ENCODE measurements at places on chromosomes 2 and 18.

DNA sequence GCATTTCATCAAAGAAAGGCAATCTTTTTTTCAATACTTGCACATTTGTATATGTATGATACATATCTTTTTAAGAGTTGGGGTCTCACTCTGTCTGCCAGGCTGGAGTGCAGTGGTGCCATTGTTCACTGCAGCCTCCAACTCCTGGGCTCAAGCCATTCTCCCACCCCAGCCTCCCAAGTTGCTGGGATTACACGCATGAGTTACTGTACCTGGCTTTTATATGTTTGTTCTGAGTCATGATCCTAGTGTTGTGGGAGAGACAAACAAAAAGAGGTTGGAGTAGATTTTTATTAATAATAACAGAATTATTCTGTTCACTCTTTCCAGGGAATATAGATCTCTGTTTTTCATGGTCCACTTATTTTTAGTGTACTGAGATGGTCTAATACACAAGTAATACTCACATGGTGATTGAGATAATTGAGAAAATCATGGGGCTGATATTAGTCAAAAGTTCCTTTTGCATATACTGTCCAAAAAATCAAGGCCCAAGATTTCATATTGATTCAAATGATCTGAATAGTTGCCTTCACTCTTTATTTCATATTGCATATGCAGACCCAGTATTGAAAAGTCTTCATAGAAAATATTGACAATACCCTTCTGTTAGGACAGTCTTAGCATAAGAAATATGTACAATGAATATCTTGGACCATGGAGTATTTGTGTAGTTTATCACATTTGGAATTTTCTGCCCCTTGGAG lies 138.3 kb downstream of the FMNL2 start:
- DNase-seq = no peak

DNA sequence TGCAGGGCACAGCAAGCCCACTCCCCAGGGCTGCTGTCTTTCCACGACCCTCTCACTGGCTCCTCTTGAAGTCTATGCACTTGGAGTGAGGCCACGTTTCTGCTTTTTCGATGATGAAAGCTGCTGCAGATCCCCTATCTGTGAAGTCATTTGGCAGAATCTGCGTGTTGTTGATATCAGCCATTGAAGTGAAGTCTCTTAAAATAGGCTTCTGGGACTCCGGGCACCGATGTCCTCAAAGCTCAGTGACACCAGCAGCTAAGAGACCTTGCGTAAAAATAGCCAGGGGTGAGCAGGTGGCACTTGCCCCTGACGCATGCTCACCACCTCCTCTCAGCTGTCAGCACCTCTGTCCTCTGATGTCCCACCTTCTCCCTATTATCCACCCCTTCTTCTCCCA lies 89.4 kb upstream of the FHL2 start:
- DNase-seq = no peak

DNA sequence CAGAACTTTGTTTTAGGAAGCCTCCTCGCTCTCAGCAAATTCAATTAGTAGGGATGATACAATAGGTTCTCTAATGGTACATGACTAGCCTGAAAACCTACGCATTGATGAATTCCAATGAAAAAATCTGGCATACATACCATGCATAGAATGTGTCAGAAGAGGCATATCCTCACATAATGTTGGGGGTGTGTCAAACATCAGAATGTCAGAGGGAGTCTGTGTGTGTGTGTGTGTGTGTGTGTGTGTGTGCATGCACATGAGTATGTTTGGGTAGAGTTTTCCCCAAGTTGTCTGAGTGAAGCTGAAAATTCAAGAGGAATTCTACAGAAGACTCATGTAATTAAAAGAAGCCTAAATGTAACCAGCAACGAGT lies 78.5 kb downstream of the FIGN start:
- DNase-seq = no peak

DNA sequence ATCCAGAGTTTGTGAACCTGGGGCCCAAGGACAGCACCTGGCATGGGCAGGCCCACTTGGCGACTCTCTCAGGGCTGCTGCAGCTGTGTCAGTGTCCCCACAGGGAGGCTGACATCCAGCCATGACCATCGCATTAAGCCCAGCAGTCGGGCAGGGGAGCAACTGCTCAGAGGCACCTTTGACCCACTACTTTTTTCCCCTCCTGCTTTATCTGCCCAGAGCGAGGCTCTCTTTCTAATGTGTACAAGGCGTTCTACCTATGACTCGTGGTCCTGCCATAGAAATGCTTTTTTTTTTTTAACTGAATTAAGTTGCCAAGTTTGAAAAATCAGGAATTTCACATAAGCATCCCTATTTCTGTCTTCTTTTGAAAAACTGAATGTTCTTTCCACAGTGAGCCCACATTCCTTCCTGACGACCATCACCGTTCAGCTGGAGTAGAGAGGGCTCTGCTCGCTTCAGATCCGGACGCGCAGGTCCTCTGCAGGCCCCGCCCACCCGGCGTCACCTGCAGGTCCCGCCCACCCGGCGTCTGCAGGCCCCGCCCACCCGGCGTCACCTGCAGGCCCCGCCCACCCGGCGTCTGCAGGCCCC lies 403 bp upstream of the CLUL1 start:
- DNase-seq = peak; percentile 83

DNA sequence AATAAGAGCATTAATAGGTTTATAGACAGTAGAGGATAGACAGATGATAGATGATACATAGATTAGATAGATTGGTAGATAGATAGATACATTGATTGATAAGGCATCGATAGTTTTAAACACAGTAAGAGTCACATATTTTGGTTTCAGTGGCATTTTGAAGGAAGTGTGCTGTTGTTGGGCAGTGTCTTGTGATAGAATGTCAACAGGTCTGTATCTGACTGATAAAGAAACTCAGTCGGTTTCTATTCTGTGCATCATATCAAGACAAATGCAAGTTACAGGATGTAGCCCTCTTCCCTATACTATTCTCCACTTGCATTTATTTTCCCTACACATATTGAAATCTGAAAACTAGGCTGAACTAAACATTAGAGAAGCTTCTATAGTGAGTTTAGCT lies 1229.0 kb upstream of the ZEB2 start:
- DNase-seq = no peak

GRCh38 chr2:9799011-9799596 lies 44.2 kb upstream of the TAF1B start:
- no peak for DNase-seq

GRCh38 chr2:230913406-230914143 lies 11.5 kb downstream of the GPR55 start:
- peak; percentile 69 for DNase-seq

DNA sequence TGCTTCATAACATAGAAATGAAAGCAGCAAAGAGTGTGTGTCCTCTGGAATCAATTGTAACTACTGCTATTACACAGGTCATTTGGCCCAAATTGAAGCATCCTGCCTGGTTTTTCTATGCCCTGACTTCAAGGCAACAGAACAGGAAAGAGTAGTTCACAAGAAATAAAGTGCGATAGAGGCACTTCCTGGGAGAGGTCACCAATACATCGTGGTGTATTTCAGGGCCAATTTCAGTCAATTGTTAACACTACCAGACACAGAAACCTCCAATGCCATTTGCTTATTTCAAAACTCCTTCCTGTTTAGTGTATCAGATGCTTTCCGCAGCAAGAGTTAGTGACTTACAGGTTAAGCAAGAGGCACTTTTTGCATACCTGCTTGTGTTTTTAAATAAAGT lies 292.1 kb downstream of the ETAA1 start:
- no peak for DNase-seq

DNA sequence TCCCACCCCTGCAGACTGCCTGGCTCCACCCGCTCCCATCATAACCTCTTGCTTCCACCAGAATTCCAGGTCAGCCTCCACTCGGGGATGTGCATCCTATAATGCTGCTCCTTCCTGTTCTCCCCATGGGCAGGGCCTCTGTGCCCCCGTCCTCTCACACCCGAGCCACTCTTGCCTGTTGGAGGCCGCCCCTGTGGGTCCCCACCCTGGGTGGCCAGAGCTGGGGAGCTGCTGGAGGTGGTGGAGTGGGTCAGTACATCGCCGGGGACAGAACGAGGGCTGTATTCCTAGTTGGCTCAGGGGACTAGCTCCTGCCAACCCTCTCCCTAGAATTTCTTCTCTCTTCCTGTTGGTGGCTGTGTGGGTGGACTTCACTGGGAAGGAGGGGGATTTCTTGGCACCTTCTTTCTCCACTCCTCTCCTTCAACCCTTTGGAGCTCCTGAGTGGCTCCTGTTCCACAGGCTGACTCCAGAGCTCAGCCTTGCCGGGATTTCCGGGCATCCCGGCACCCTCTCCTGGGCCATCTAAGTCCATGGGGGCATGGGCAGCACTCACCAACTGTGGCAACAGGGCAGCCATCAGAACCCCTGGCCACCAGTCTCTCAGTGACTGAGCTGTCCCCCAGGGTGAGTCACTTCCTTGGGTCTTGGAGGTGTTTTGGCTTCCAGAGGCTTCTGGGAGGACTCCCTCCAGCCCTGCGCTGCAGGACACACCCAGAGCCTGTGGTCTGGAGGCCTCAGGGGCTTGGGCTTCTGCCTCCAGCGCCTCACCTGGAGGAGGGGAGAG lies 88.2 kb upstream of the MCFD2 start:
- DNase-seq = no peak

- no peak for DNase-seq
Observed at GRCh38 chr2:232265329-232265728, 113.2 kb upstream of the ALPP start.

GRCh38 chr18:57533006-57533867 lies 53.3 kb downstream of the FECH start:
- DNase-seq = peak; percentile 23

GRCh38 chr2:235573331-235574221 lies 79.7 kb downstream of the AGAP1 start:
- peak; percentile 64 for DNase-seq

DNA sequence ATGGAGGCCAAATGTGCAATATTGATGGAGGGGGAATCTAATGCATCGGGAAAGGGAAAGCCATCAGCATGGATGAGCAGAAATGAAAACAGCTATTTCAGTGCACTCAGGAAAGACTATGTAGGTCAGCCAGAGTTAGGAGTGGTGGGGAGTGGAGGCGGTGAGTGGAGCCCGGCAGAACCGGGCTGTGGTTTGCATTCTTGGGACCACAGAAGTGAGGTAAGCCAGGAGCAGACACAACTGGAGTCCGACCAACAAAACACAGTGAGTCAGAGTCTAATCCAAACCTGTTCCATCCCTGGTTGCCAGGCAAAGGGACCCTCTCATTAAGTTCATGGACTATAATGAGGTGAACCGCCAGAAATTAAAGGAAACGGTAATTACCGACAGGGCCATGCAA lies 61.1 kb upstream of the RAB12 start:
- DNase-seq = no peak

DNA sequence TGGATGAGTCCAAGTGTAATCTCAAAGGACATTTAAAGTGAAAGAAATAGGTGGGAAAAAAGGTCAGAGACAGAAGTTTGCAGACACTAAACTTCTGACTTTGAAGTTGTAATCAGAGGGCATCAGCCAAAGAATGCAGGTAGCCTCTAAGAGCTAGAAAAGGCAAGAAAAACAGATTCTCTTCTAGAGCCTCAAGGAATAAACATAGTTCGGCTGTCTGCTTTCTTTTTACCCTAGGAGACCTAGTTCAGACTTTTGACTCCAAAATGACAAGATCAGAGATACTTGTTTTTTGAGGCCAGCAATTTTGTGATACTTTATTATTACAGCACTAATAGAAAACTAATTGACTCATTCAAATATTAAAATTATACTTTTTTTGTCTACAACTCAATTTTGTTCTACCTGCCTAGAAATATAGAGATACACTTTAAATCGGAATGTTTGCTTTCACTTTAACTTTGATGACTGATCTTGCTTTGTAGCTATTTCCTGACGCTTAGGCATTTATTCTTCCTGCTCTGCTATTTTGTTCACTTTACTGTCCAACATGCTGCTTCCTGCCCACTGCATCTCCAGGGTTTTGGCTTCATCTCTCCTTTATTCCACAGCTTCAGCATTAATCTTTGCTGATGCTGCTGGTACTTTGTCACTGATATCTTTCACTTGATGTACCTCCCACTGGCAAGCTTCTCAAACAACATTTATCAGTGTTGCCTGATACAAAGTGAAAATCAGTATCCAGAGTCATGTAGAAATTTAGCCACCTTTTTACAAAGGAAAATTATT lies 272.5 kb downstream of the DSEL start:
- no peak for DNase-seq

DNA sequence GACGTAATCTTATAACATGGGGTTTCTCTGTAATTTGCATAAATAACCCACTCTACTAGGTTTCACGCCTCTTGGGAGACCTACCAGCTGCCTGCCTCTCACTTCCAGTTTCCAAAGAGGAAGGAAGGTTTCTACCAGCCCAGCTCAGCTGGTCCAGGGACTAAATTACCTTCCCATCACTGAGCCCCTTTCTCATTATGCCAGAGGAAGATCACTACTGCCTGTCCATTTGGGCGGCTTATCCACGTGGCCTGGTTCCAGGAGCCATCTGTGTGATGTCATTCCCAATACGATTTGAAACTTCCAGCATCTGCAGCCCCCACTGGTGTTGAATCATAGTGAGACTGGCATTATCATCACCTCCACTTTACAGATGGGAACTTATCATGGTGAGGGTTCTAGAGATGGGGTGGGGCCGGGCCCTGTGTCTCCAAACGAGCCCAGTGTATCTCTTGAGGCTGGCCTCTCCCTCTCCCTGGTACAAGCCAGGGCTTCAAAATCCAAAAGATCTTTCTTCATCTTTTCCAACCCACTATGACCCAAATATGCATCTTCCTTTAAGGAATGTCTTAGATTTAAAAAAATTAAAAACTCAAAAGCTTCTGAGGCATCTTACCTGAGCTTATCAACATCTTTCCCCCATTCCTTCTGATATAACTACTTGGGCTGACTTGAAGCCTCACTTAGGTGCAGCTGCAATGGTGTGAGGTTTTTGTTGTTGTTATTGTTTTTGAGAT lies 140.8 kb downstream of the DDX1 start:
- DNase-seq = no peak

DNA sequence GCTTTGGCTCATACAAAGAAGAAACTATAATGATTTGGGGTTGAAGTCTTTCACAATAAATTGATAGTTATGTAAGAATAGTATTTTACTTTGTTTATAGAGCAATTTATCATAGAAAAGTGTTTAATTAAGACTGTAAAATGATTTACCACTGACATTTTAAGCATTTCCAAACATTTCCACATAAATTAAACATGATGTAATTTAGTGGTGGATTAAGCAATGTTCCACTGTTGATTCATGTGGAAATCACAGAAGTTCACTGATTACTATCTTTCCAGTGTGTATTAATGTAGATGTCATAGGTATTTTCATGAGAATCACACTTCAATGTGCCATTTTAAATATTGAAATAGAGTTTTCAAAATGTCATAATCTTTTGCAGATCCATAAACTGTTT lies 40.1 kb upstream of the GRB14 start:
- no peak for DNase-seq

DNA sequence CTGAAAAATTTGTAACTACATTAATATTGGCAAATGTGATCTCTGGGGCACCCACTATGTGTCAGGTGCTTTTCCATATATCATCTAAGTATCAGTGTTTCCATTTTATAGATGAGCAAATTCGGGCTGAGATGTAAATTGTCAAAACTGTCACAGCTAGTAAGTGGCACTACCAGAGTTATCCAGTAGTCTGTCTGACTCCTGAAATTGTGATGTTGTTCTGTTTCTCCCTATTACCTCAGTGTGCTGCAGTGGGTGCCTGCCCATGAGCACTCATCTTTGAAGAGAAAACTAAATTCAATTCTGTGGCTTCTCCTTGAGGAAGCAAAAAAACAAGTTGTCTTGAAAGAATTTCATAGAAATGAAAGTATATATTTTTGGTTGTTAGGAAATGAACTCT lies 467.4 kb upstream of the FANCL start:
- no peak for DNase-seq
